ENCODE measurements at places on chromosomes 3 and 15. TPM values are rescaled to one million over a fixed set of nuclear protein-coding genes. Genes with fewer than 3 reads are reported as not detected.

The PLD1 gene
- 0.66 TPM for total RNA-seq

The EXD1 gene
- not detected for total RNA-seq

The ERC2 gene
- not detected for total RNA-seq

The EFL1 gene
- total RNA-seq, result 16.5 TPM

The NRROS gene
- 16.2 TPM for total RNA-seq

The SHC4 gene
- total RNA-seq, result 2.3 TPM

The CFAP20DC gene
- 0.38 TPM for total RNA-seq

The CD80 gene
- 1.6 TPM for total RNA-seq

The NEO1 gene
- 4.7 TPM for total RNA-seq

The CPN2 gene
- total RNA-seq, result not detected

The BCL2A1 gene
- 298 TPM for total RNA-seq

The SERPINI2 gene
- total RNA-seq, result not detected

The TMCO5A gene
- not detected for total RNA-seq

The CACNA2D2 gene
- 0.58 TPM for total RNA-seq

The ACAA1 gene
- 60.0 TPM for total RNA-seq

The C3orf80 gene
- 0.13 TPM for total RNA-seq

The PPP2R3A gene
- 0.03 TPM for total RNA-seq

The EHHADH gene
- total RNA-seq, result 1.8 TPM

The VIPR1 gene
- total RNA-seq, result 2.2 TPM

The EPHA3 gene
- not detected for total RNA-seq

The WDR93 gene
- total RNA-seq, result not detected

The SACM1L gene
- total RNA-seq, result 48.8 TPM

The CAPN7 gene
- total RNA-seq, result 24.2 TPM

The SPSB4 gene
- not detected for total RNA-seq

The CIB2 gene
- 1.3 TPM for total RNA-seq

The FAM107A gene
- not detected for total RNA-seq

The ADGRG7 gene
- not detected for total RNA-seq

The THRB gene
- not detected for total RNA-seq

The GPR62 gene
- total RNA-seq, result not detected

The TEX264 gene
- total RNA-seq, result 37.8 TPM

The TP63 gene
- not detected for total RNA-seq

The CKMT1B gene
- total RNA-seq, result not detected

The RAB11A gene
- total RNA-seq, result 139 TPM

The TNFAIP8L3 gene
- total RNA-seq, result 0.22 TPM

The EIF4A2 gene
- 665 TPM for total RNA-seq

The GOLGA6L4 gene
- 0.53 TPM for total RNA-seq

The ILDR1 gene
- total RNA-seq, result not detected

The MAGI1 gene
- 0.76 TPM for total RNA-seq

The RNF111 gene
- total RNA-seq, result 25.0 TPM

The LIPH gene
- total RNA-seq, result 0.05 TPM

The HACL1 gene
- 29.6 TPM for total RNA-seq

The USF3 gene
- total RNA-seq, result 12.4 TPM

The KNL1 gene
- 2.9 TPM for total RNA-seq

The CYP19A1 gene
- total RNA-seq, result 0.40 TPM

The CRYGS gene
- 1.8 TPM for total RNA-seq

The DMXL2 gene
- 5.8 TPM for total RNA-seq

The NISCH gene
- total RNA-seq, result 60.2 TPM
